Right kidney (tissue), 9 donors: ENCODE measurements at places on chromosomes 7 and 10.

- no peak for DNase-seq
These were observed 27.1 kb downstream of the ZNF800 start for GRCh38 chr7:127365164-127365956.

- DNase-seq: no peak
These were observed 95.5 kb downstream of the MBL2 start for GRCh38 chr10:52677086-52677485.

DNA sequence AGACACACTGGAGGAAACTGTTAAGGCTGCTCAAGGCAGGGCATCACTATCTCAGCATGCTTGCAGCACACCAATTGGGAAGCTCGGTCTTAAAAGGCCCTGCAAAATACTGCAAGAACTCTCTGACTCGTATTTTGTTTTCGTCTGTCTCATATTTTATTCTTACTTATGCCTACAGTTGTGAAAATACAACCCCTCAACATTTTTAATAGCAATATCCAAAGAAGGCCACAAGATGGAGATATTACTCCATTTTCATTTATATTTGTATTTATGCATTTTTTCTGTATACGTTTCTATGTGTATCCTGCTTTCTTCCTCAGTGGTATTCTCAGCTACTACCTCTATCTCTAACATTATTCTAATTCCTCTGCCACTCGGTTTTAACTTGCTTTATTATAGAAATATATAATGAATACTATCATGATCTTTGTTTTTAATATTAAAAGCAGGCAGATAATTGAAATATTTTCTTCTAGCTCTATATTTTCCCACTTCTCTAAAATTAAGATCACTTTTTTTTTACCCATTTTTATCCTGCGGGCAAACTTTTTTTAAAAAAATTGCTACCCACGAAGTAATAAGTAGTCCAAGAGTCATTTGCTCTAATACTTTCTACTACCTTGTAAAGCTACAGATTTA is 10.0 kb downstream of the DNAJC1 start:
- DNase-seq: no peak

- no peak for DNase-seq
These were observed 16.7 kb upstream of the FRA10AC1 start for GRCh38 chr10:93718937-93719725.

GRCh38 chr7:50285269-50285668 is 19.2 kb upstream of the IKZF1 start:
- no peak for DNase-seq
